Pancreas (tissue), 10 donors: ENCODE measurements at places on chromosomes 6 and 20. TPM values are rescaled to one million over a fixed set of nuclear protein-coding genes. Genes with fewer than 3 reads are reported as not detected.

Gene FRK
- total RNA-seq = 11.6 TPM

Gene GABRR1
- not detected for total RNA-seq

Gene SIRPA
- 7.2 TPM for total RNA-seq

- DNase-seq = no peak
Observed at GRCh38 chr6:73302339-73302738, 39.3 kb upstream of the KHDC1 start.

DNA sequence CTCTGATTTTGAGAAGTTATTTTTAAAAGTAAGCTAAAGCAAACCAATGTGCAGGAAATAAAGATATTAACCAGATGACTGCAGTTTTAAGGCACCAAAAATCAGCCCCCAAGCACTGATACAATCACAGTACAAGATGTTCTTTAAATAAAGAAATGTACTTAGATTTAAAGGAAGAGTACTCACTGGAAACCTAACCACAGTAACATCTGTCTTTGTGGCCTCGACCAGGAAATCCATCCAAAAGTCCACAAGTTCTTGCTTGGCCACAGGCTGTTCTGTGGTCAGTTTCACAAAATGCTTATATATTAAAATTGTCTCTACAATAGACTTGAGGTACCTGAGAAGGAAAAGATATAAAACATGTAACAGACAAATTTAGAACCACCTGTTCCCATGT, 105.9 kb upstream of the MAP7 start:
- no peak for DNase-seq

DNA sequence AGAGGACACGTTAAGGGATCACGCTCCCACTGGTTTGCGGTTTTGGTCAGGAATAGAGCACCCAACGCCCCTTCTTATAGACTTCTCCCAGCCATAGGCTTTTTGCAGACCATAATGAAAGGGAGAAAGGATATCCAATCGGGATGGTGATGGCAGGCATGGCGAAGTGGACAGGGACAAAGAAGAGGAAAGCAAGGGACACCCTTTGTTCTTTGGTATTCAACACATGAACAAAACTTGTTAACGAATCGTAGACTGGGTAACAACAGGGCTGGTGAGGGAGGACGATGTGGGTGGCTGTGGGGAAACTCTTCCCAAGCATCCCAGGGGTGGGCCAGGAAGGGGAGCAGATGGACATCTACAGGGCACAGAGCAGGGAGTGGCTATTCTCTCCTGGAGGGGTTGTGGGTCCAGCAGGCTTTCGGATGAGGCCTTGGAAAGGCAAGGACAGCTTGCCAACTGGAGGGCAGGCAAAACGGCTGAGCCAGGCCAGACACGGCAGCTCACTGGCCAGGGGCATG, 1.4 kb upstream of the HSP90AB1 start:
- no peak for DNase-seq

DNA sequence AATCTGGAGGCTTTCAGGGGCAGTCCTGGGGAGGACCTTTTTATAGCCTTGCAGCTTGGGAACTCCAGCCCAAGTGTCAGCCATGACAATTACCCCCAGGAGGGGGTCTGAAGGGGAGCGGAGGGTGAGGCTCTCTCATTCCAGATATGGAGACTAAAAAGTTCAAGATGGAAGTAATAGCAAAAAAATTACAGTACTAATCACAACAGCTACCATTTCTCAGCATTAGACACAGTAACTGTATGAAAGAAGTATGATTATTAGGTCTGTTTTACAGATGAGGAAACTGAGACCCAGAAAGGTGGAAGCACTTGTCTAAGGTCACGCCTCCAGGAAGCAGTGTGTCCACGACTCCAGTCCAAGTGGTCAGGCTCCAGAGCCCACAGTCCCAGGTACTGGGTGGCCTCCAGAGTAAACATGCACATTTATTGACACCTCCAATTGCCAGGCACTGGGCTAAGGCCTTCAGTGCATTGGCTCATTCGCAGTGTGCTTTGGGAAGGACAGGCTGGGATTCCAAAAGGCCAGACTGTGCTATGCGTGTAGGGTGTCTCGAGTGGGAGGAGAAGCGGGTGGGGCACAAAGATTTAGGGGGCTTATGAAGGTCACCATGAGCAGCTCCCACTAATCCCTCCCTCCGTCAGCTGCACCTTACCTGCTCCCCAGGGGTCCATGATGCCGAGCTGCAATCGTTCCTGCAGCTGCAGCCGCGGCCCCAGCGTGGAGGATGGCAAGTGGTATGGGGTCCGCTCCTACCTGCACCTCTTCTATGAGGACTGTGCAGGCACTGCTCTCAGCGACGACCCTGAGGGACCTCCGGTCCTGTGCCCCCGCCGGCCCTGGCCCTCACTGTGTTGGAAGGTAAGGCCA, 2.3 kb downstream of the NRSN2 start:
- no peak for DNase-seq

DNA sequence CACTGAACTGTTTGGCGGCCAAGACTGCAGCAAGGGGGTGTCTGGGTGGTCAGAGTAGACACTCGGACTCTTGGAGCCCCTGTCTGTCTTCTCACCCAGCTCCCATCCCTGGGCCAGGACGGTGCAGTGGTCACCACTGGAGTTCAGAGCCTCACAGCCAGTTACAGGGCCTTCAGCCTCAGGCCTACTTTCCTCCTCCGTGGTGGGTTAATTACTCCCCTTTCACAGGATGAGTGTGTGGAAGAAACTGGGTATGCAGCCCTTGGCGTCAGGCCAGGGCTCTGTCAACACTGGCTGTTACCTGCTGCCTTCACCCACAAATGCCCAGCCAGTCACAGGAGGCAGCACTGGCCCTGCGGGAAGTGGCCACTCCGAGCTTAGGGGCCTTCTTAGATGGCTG, 1.8 kb upstream of the YTHDF1 start:
- DNase-seq = no peak

- DNase-seq = no peak
Observed at GRCh38 chr6:34181908-34182307, 36.0 kb upstream of the GRM4 start.

GRCh38 chr6:136640132-136640915, 90.1 kb upstream of the MAP7 start:
- no peak for DNase-seq

- no peak for DNase-seq
Observed at GRCh38 chr6:98800866-98801265, 33.5 kb upstream of the POU3F2 start.
